ENCODE measurements at places on chromosomes 11 and 22. TPM values are rescaled to one million over a fixed set of nuclear protein-coding genes. Genes with fewer than 3 reads are reported as not detected.

- no peaks in the 10 kb centered on the region for H3K27me3 ChIP-seq
- no peaks in the 10 kb centered on the region for H3K36me3 ChIP-seq
- H3K4me1 ChIP-seq, result peaks cover 16% of the 10 kb centered on the region
These were observed 454.4 kb downstream of the BRD1 start for GRCh38 chr22:49373289-49373666.

DNA sequence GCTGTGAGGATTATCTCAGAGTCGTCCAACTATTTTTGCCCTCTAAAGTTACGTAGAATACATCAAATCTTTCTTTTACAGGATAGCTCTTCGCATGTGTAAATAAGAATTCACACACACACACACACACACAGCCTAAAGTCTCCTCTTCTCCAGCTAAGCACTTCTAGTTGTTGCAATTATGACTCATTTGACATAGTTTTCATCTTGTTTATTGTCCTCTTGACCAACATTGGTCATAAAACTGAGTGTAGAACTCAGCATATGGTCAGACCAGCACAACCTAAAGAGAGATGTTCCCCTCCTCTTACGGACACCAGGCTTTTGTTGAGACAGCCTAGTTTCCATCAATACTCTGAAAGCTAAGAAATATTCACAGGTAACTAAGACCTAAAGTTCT, 234.2 kb downstream of the BLID start:
- no peak overlapping the region for H3K4me3 ChIP-seq
- no peak for DNase-seq
- H3K27ac ChIP-seq, result no peak overlapping the region
- no peaks in the 10 kb centered on the region for H3K36me3 ChIP-seq

DNA sequence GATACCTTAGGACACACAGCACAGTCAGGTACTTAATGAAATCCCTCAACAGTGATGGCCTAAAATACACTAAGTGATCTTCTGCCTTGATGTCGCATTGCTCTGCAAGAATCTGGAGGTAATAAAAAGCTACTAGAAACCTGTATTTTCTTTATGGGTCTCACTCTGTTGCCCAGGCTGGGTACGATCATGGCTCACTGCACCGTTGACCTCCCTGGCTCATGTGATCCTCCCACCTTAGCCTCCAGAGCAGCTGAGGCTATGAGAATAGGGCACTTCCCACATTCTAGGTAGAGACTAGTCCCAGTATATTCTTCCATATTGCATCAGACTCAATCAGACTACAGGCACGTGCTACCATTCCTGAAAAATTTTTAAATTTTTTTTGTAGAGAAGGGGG, 21.7 kb downstream of the VSIG10L2 start:
- no peaks in the 10 kb centered on the region for H3K36me3 ChIP-seq
- H3K27ac ChIP-seq, result no peak overlapping the region
- no peaks in the 10 kb centered on the region for H3K4me1 ChIP-seq
- no peak for DNase-seq

GRCh38 chr11:92276773-92277172, 52.2 kb downstream of the FAT3 start:
- no peaks in the 10 kb centered on the region for H3K36me3 ChIP-seq
- H3K4me1 ChIP-seq, result no peaks in the 10 kb centered on the region
- H3K27ac ChIP-seq, result no peak overlapping the region
- no peak for DNase-seq
- no peaks in the 10 kb centered on the region for H3K27me3 ChIP-seq

DNA sequence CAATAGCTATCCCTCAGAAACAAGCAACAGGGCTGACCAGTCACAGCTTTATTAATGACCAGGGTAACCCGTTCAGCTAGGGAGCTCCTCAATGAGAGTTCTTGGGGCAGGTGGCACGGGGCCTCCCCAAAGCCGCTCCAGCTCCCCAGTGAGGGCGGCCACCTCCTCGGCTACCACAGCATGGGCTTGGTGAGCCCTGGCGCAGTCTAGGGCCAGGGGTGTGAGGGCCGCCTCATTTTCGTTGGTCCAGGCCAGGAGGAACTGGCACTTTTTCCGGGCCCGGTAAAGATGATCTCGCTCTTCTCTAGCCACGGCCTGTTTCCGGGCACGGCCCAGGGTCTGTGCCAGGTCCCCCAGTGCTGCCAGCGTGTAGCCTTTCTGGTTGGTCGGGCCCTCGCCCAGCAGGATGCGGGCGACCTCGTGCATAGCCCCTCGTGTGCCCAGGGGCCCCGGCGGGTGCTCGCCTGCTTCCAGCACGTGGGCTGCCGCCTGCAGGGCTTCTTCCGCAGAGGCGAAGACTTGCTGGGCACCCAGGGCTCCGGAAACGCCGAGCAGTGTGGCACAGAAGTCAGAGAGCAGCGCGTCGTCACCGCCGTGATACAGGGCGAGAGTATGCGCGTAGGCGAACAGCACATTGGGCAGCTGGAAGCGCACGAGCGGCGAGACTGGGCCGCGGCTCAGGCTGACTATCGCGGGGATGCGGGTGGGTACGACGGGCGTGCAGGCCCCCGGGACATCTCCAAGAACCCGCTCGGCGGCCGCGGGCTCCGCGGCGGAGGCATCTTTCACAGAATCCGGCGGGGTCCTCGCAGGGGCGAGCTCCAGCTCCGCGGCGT, 913 bp downstream of the ZNHIT2 start:
- peak overlapping the region; percentile 84 for H3K4me3 ChIP-seq
- H3K4me1 ChIP-seq, result peaks cover 47% of the 10 kb centered on the region
- DNase-seq, result peak; percentile 47
- H3K27ac ChIP-seq, result peak overlapping the region; percentile 88
- H3K27me3 ChIP-seq, result no peaks in the 10 kb centered on the region

GRCh38 chr11:2089536-2090165, 49.5 kb downstream of the IGF2 start:
- H3K27me3 ChIP-seq, result no peaks in the 10 kb centered on the region
- DNase-seq, result no peak
- no peaks in the 10 kb centered on the region for H3K36me3 ChIP-seq
- no peak overlapping the region for H3K27ac ChIP-seq

GRCh38 chr11:35982061-35982460, 38.2 kb downstream of the LDLRAD3 start:
- H3K36me3 ChIP-seq, result no peaks in the 10 kb centered on the region
- no peaks in the 10 kb centered on the region for H3K4me1 ChIP-seq
- no peak overlapping the region for H3K27ac ChIP-seq
- DNase-seq, result no peak
- H3K27me3 ChIP-seq, result no peaks in the 10 kb centered on the region

GRCh38 chr11:2772544-2773031, 72.8 kb upstream of the KCNQ1OT1 start:
- H3K36me3 ChIP-seq, result no peaks in the 10 kb centered on the region
- no peaks in the 10 kb centered on the region for H3K27me3 ChIP-seq
- no peak overlapping the region for H3K27ac ChIP-seq

GRCh38 chr11:26070714-26071380, 261.1 kb upstream of the ANO3 start:
- H3K36me3 ChIP-seq, result no peaks in the 10 kb centered on the region
- DNase-seq, result no peak
- H3K4me1 ChIP-seq, result no peaks in the 10 kb centered on the region
- H3K4me3 ChIP-seq, result no peak overlapping the region
- H3K27ac ChIP-seq, result no peak overlapping the region

Gene PAK1
- 14.9 TPM for total RNA-seq

Gene CRYBA4
- not detected for total RNA-seq

Gene NPTXR
- 1.7 TPM for total RNA-seq

Gene OR8A1
- total RNA-seq, result not detected

Gene SLC22A8
- not detected for total RNA-seq

Gene SSTR3
- not detected for total RNA-seq

Gene ME3
- total RNA-seq, result 56.6 TPM

All from upper lobe of left lung (tissue), 6 donors.